ENCODE measurements at places on chromosomes 6 and 20.

DNA sequence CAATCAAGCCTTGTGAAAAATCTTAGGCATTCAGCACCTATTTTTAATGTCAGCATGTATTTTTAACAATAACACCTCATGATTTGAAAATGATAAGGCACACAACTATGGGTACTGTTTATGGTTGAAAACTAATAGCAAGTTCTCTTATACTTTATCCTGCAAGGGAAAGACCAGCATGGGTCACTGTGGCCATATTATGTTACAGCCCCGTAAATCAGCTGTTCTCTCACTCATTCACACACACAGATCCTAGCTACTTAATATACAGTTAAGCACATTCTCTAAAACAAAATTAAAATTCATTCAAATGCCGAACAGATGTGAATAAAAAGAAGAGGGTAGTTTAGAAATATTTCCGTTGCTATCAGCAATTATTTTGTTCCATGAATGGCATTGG, 224.4 kb downstream of the OGFRL1 start:
- peaks cover 9% of the 10 kb centered on the region for H3K4me1 ChIP-seq
- H3K36me3 ChIP-seq = no peaks in the 10 kb centered on the region
- DNase-seq = no peak
- no peak overlapping the region for H3K4me3 ChIP-seq
- H3K27ac ChIP-seq = no peak overlapping the region

GRCh38 chr6:129606664-129607063, 103.3 kb downstream of the ARHGAP18 start:
- no peak overlapping the region for H3K4me3 ChIP-seq
- no peaks in the 10 kb centered on the region for H3K4me1 ChIP-seq
- no peaks in the 10 kb centered on the region for H3K27me3 ChIP-seq
- H3K27ac ChIP-seq = no peak overlapping the region

DNA sequence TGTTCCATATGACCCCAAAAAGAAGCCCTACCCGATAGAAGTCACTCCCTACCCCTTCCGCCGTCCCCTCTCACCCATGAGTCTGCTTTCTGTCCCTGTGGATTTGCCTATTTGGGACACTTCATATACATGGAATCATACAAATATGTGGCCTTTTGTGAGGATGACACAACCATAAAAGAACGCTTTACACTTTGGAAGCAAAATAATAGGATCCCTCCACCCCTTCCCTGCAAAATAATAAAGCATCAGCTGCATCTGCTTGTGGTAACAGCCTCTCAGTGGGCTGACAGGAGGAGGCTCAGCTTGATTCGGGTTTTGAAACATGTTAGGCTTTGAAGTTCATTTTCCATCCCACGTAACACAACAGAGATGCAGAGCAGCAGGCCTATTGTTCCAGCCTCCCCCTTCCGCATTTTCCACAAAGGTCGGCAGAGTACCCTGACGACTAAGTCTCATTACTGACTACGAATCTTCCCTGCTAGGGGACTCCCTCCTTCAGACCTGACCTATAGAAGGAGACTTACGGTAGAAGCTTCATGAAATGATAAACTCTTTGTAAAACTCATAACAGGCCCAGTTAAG, 99.1 kb downstream of the ALDH8A1 start:
- H3K4me3 ChIP-seq = no peak overlapping the region
- peak overlapping the region; percentile 27 for H3K27ac ChIP-seq
- no peaks in the 10 kb centered on the region for H3K36me3 ChIP-seq
- H3K4me1 ChIP-seq = peaks cover 14% of the 10 kb centered on the region

GRCh38 chr6:161199850-161200249, 74.0 kb downstream of the AGPAT4 start:
- peak overlapping the region; percentile 73 for H3K27ac ChIP-seq
- no peak for DNase-seq
- H3K36me3 ChIP-seq = peaks cover 7% of the 10 kb centered on the region
- H3K4me1 ChIP-seq = no peaks in the 10 kb centered on the region
- no peak overlapping the region for H3K4me3 ChIP-seq

- H3K4me1 ChIP-seq = peaks cover 6% of the 10 kb centered on the region
- peaks cover 18% of the 10 kb centered on the region for H3K27me3 ChIP-seq
- no peak for DNase-seq
Observed at GRCh38 chr6:133947302-133947900, 5.6 kb upstream of the TBPL1 start.

DNA sequence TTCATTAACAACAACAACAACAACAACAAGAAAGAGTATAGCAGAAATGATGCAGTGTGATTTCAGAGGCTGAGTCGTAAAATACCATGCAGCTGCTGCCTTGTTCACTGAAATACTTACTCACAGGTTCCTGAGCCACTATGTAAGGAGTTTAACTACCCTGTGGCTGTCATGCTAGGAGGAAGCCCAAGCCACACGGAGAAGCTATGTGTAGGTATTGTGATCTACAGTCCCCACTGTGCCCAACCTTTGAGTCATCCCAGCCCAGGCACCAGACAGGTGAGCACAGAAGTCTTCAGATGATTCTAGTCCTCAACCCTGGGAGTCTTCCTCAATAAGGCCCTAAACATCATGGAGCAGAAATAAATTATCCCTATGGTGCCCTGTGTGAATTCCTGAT, 14.6 kb upstream of the RALY start:
- H3K36me3 ChIP-seq = no peaks in the 10 kb centered on the region
- no peak overlapping the region for H3K4me3 ChIP-seq
- no peak overlapping the region for H3K27ac ChIP-seq
- H3K4me1 ChIP-seq = no peaks in the 10 kb centered on the region
- peaks cover 2% of the 10 kb centered on the region for H3K27me3 ChIP-seq

GRCh38 chr20:24733416-24733815, 215.7 kb upstream of the CST7 start:
- no peak overlapping the region for H3K4me3 ChIP-seq
- no peak overlapping the region for H3K27ac ChIP-seq
- no peaks in the 10 kb centered on the region for H3K36me3 ChIP-seq
- no peaks in the 10 kb centered on the region for H3K4me1 ChIP-seq
- no peak for DNase-seq

DNA sequence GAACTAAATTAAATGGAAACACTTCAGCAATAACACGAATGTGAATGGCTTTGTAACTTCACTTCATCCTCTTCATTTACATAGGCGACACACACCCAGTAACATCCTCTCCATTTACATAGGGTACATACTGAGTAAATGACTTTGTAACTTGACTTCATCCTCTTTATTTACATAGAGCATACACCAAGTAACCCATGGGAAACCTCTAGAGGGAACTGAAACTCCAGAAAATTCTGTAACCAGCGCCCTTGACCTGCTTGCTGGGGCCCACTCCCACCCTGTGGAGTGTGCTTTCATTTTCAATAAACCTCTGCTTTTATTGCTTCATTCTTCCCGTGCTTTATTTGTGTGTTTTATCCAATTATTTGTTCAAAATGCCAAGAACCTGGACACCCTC, 81.6 kb upstream of the OPRM1 start:
- no peaks in the 10 kb centered on the region for H3K27me3 ChIP-seq
- H3K27ac ChIP-seq = no peak overlapping the region
- no peaks in the 10 kb centered on the region for H3K36me3 ChIP-seq

- no peak overlapping the region for H3K4me3 ChIP-seq
- H3K27me3 ChIP-seq = no peaks in the 10 kb centered on the region
- H3K27ac ChIP-seq = no peak overlapping the region
- no peak for DNase-seq
Observed at GRCh38 chr20:21180248-21180647, 54.4 kb downstream of the KIZ start.

GRCh38 chr6:116030770-116031169, 29.9 kb downstream of the FRK start:
- no peak overlapping the region for H3K4me3 ChIP-seq
- H3K27ac ChIP-seq = no peak overlapping the region
- H3K27me3 ChIP-seq = no peaks in the 10 kb centered on the region
- DNase-seq = no peak
- no peaks in the 10 kb centered on the region for H3K36me3 ChIP-seq
- peaks cover 18% of the 10 kb centered on the region for H3K4me1 ChIP-seq

- peaks cover 66% of the 10 kb centered on the region for H3K27me3 ChIP-seq
- no peaks in the 10 kb centered on the region for H3K36me3 ChIP-seq
- no peak overlapping the region for H3K27ac ChIP-seq
Observed at GRCh38 chr20:48824830-48825565, 2.8 kb downstream of the PREX1 start.

GRCh38 chr6:103236923-103237322, 1622.8 kb downstream of the HACE1 start:
- peak overlapping the region; percentile 81 for H3K27ac ChIP-seq
- DNase-seq = no peak
- H3K4me3 ChIP-seq = no peak overlapping the region
- H3K36me3 ChIP-seq = peaks cover 2% of the 10 kb centered on the region

DNA sequence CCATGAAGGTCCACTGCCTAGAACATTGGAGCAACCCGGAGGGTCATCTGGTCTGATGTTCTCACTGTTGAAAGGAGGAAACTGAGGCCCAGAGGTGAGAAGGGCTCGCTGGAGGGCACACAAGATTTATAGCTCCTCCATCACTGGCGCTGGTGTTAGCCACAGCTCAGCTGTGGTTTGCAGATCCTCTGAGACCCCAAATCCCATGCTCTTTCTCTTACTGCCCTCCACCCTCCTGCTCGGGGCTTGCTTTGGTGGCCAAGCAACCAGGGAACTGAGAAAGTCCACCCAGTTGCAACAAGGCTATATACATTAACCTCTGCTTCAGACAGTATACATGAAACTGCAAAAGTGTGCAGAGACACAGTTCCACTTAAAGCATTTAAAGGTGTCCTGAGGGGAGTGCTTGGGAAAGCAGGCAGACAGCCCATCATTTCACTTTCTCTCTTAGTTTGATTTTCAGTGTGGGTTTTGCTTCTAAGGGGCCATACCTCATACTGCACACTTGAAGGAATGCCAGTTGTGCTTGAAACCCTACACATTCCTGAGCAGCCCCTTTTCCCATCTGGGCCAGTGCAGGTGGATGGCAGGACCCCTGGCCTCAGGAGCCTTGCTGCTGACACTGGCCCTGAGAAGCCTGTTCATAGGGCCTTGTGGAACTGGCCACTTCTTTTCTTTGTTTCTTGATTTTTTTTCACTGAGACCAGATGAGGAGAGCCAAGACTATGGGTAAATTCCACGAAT, 347.6 kb downstream of the CDC5L start:
- peaks cover 4% of the 10 kb centered on the region for H3K4me1 ChIP-seq
- no peak overlapping the region for H3K4me3 ChIP-seq
- no peaks in the 10 kb centered on the region for H3K36me3 ChIP-seq

- H3K4me3 ChIP-seq = peak overlapping the region; percentile 88
- peak overlapping the region; percentile 94 for H3K27ac ChIP-seq
- H3K4me1 ChIP-seq = peaks cover 15% of the 10 kb centered on the region
- no peaks in the 10 kb centered on the region for H3K36me3 ChIP-seq
Observed at GRCh38 chr6:149750136-149750609, 632 bp downstream of the PCMT1 start.

- no peak for DNase-seq
- H3K27me3 ChIP-seq = peaks cover 4% of the 10 kb centered on the region
- no peaks in the 10 kb centered on the region for H3K36me3 ChIP-seq
Observed at GRCh38 chr6:30787954-30788353, 43.6 kb upstream of the IER3 start.

GRCh38 chr6:25103603-25104002, 167.8 kb upstream of the RIPOR2 start:
- DNase-seq = no peak
- no peak overlapping the region for H3K27ac ChIP-seq
- peaks cover 7% of the 10 kb centered on the region for H3K4me1 ChIP-seq
- H3K36me3 ChIP-seq = no peaks in the 10 kb centered on the region
- H3K27me3 ChIP-seq = peaks cover 11% of the 10 kb centered on the region

GRCh38 chr6:13851330-13851729, 37.0 kb upstream of the MCUR1 start:
- peak overlapping the region; percentile 72 for H3K27ac ChIP-seq
- H3K27me3 ChIP-seq = no peaks in the 10 kb centered on the region
- peaks cover 10% of the 10 kb centered on the region for H3K4me1 ChIP-seq
- DNase-seq = no peak
- peaks cover 1% of the 10 kb centered on the region for H3K36me3 ChIP-seq

GRCh38 chr6:35076997-35077712, 64.0 kb downstream of the TCP11 start:
- no peak overlapping the region for H3K4me3 ChIP-seq
- no peaks in the 10 kb centered on the region for H3K27me3 ChIP-seq
- peaks cover 10% of the 10 kb centered on the region for H3K36me3 ChIP-seq
- no peaks in the 10 kb centered on the region for H3K4me1 ChIP-seq
- H3K27ac ChIP-seq = no peak overlapping the region
- DNase-seq = no peak

DNA sequence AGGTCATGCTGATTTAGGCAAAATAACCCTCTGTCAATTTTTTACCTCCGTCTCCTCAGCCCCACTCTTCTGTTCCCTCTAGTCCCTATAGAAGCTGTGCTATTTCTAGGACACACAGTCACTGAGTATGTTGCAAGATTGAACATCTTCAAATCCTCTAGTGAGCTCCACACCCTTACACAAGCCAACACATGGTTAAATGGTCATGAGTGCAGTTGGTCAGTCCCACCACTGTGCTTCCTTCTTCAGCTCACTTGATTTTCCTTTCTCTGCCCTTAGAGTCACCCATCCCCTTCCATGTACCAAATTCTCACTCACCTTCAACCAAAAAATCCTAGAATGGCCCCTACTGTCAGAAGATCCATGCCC, 48.2 kb upstream of the F13A1 start:
- H3K27me3 ChIP-seq = peaks cover 7% of the 10 kb centered on the region
- H3K4me1 ChIP-seq = peaks cover 2% of the 10 kb centered on the region
- no peak overlapping the region for H3K27ac ChIP-seq
- H3K36me3 ChIP-seq = no peaks in the 10 kb centered on the region

DNA sequence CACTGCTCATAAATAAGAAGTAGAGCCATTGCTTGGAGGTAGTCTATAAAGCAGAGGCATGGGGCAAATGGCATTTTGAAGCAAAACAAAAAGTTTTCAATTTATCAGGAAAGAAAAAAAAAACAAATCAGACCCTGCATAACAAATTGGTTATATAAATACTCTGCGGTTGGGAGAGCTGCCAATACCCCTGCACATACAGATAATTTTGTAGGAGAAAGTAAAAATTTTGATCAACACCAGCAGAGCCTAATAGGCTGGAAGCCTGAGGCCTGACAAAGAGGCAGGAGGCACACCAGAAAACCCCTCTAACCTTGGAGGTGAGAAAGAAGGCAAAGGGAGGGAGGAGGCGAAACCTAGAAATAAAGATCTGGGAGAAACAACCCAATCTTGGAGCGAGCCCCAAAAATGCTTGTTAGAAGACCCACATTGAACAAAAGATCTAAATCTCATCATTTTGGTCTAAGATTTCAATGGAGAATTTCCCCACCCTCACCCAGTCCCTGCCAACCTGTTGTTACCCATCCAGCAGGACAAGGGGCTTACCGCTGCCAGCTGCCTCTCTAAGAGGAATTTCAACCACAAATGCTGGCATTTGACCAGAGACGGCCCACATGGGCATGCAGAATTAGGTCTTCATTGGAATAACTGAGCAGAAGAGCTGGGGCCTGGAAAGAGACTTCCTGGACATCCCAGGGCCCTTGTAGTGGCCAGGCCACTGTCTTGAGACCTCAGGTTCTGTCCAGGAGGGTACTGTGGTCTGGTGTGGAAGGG, 28.4 kb downstream of the FOXA2 start:
- H3K4me3 ChIP-seq = no peak overlapping the region
- no peak for DNase-seq
- peaks cover 32% of the 10 kb centered on the region for H3K4me1 ChIP-seq
- peaks cover 13% of the 10 kb centered on the region for H3K36me3 ChIP-seq
- H3K27ac ChIP-seq = peak overlapping the region; percentile 83

- H3K4me1 ChIP-seq = peaks cover 17% of the 10 kb centered on the region
- H3K4me3 ChIP-seq = peak overlapping the region; percentile 98
- no peak for DNase-seq
- H3K36me3 ChIP-seq = peaks cover 12% of the 10 kb centered on the region
- H3K27ac ChIP-seq = peak overlapping the region; percentile 100
- no peaks in the 10 kb centered on the region for H3K27me3 ChIP-seq
Observed at GRCh38 chr6:5261545-5262109, 314 bp downstream of the FARS2 start.

All from progenitor cell of endocrine pancreas (in vitro differentiated cells).